Effector CD4-positive, alpha-beta T cell (primary cell): ENCODE measurements at places on chromosomes 6 and 20.

GRCh38 chr6:136487759-136488425 is 62.3 kb downstream of the MAP7 start:
- DNase-seq, result no peak

GRCh38 chr6:34657037-34657306 is 39.6 kb downstream of the ILRUN start:
- no peak for DNase-seq

GRCh38 chr6:119830494-119831295 is 481.1 kb upstream of the MAN1A1 start:
- no peak for DNase-seq

- DNase-seq, result no peak
Measured at GRCh38 chr20:33875534-33876026, 64.4 kb downstream of the CHMP4B start.

DNA sequence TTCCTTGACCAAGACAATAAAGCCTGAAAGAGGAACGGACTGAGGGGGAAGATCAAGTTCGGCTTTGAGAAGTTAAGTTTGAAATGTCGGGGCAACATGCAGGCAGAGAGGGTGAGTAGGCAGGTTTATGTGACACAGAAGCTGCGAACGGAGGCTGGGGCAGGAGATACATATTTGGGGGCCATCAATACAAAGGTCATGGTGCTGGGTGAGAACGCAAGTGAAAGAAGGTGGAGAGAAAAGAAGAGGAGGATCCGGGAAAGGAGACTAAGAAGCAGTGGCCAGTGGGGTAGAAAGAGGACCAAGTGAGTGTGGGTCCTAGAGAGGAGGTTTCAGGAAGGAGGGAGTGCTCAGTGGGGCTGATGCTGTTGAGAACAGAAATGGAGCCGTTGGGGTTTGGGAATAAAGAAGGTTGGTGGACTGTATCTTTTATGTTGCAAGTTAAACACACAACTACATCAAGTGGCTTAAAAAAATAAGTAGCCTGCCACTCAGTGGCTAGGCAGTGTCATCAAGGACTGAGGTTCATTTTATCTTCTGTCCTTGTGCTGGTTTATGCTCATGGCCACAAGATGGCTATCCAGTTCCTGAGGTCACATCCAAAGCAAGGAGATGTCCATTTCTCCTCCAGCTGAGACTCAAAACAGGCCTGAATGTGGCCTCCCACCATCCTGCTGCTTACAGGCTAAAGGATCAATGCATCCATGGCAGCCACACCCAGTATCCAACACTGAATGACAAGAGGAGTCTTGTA is 1.7 kb upstream of the BLCAP start:
- no peak for DNase-seq

- DNase-seq, result no peak
Measured at GRCh38 chr20:23147964-23148730, 62.0 kb upstream of the CD93 start.

GRCh38 chr6:73942592-73943186 is 246.7 kb downstream of the CD109 start:
- no peak for DNase-seq

DNA sequence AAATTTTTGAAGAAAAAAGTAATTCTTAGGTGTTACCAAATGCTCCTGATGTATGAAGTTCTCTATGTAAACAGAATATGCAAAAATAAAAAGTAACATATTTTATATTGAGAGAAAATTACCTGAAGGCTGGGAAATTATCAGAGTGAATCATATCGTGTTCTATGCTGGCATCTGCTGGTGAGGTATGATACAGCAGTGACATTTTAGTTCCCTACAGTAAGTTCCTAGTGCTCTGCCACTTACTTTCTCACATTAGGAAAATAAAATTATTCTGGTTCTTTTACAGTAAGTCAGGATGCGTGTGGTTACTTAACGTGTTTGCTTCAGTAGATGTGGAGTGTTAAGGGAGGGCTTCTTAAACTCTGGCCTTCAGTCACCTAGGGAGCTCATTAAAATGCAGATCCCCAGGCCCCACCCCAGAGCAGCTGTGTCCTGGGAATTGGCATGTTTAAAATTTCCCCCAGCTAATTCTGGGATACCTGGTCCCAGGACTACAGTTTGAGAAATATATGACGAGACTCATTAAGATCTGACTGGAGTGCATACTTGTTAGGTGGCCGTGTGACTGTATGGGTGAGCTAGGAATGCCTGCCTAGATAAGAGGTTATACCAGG is 3.2 kb downstream of the ACTR5 start:
- no peak for DNase-seq

DNA sequence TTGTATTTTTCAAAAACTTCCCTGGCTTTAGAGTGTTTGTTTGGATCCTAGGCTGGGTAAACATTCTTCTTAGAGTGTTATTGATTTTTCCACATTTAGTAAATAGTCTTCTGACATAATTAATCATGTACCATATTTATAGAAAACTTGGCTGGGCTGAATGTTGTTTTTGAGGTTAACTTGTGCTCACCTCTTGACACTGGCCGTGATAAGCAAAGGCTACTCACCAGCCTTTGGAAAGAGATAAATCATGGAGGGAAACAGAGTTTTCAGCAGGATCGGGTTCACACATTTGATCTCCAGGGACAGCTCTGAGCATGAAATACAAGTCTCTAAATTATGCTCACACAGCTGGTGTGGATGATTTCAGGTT is 6.2 kb upstream of the CD93 start:
- DNase-seq, result no peak

DNA sequence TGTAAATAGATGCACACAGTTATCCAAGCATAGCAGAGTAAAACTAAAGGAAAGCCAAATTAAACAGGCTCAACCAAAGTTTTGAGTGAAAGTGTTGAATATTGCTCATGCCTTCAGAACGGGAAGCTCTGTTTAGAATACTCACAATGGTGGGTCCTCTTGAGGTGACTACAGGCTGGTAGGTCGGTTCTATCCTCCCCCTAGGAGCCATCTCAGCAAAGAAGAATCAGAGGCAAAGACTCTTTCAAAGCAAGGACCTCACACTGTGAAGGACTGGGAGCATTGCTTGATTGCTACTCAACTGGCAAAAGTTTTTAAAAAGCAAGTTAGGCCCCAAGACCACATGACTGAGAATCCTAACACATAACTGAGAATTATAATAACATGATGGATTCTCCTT is 88.4 kb upstream of the JAG1 start:
- no peak for DNase-seq

DNA sequence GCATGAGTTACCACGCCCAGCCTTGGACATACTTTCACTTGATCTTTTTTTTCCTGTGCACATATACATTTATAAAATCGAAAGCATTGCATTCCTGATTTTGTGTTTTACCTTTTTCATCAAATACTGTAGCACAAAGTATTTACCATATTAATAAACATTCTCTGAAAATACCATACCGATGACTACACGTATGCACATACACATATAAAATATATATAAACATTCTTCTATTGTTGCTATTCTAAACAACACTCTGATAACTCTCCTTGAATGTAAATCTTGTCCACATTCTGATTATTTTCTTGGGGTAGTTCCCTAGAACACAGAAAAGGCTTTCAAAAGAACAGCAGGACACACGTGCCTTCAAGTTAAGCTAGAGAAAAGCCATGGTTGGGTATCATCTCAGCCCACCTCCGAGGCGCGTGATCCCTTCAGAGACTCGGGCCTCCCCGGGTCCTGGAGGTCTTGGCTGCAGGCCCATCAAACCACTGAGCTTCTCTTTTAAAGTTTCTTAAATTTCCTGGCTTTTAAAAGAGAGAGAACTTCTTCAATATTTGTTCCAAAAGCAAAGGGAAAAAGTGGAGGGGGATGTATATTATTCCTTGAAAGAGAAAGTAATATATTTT is 198.1 kb downstream of the MYLK4 start:
- DNase-seq, result no peak

- no peak for DNase-seq
Measured at GRCh38 chr6:154166140-154166539, 127.1 kb downstream of the OPRM1 start.

DNA sequence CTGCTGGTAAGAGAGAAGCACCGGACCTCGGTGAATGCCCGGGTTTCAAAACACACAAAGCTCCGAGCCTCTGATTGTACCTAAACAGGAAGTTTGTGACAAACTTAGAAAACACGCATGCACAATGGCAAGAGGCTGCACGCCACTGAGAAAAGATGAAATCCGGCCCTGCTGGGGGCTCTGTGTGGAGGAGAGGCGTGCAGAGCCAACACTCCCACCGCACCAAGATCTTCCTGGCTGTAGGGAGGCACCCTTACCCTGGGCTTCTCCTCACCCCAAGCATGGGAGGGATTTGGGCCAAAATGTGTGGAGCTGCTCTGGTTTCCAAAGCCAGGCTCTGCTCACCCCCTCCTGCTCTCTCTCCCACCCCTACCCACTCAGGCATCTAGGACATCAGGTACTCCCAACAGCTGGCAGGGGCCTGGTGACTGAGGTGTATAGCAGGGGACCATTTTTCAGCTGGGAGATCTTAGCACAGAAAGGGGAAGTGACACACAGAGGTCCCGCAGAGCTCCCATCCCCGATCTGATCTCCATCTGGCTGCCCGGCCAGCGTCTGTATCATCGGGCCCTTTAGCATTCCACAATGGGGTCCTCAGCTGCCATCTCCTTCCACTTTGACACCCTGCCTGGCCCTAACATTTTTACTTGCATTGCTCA is 84.2 kb downstream of the TRERF1 start:
- DNase-seq, result no peak

DNA sequence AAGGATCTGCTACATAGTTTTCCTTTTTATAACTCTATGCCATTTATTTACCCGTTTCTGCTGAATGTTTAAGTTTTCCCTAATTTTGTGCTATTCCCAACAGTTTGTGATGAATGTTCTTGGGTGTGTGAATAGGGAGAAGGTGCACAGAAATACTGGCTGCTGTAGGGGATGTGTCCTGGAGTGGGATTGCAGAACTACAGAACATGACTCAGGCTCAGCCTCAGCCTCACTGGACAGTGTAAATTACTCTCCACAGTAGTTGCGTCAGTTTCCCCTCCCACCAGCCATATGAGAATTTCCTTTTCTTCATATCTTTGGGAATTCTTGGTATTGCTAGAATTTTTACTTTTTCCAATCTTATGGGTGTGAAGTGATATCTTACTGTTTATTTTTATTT is 57.0 kb downstream of the SLX4IP start:
- DNase-seq, result no peak

DNA sequence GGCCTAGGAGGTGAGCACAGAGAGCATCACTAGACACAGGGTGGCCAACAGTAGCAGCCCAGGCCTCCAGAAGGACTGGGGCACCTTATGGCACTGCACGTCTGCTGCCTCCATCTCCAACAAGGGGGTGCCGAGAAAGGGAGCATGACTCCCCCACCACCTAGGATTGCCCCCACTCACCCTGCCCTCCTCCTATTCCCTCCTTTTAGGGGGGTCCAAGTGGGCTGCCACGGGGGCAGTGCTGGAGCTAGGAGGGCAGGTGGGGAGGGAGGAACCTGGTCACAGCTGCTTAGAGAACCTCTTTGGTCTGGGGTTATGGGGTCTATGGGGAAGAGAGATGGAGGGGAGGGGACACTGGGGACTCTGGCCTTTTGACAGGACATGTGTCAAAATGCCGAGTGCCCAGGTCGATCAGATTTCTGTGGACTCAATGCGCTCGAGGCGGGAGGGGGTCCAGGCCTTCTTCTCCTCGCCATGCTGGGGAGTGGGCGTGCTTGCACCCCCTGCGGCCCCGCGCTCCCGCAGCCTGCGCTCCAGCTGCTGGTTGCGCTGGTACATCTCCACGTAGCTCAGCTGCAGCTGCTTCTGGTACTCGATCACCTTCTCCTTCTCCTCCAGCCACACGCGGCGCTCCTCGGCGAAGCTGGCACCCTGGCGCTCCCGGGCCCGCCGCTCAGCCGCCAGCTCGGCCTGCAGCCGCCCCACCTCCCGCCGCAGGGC is 4.5 kb upstream of the FASTKD5 start:
- DNase-seq, result no peak

DNA sequence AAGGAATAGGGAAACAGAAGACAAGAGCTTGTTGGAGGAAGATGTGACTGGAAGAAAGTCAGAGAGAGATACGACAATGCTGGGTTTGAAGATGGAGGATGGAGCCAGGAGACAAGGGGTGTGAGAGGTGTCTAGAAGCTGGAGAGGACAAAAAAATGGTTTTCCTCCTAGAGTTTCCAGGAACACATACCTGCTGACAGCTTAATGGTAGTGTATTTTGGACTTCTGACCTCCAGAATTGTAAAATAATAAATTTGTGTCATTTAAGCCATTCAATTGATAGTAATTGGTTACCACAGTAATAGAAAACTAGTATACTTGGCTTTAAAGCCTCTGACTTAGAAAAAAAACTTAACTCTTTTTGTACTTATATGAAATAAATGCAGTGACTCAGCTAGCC is 3.6 kb downstream of the AIG1 start:
- no peak for DNase-seq

DNA sequence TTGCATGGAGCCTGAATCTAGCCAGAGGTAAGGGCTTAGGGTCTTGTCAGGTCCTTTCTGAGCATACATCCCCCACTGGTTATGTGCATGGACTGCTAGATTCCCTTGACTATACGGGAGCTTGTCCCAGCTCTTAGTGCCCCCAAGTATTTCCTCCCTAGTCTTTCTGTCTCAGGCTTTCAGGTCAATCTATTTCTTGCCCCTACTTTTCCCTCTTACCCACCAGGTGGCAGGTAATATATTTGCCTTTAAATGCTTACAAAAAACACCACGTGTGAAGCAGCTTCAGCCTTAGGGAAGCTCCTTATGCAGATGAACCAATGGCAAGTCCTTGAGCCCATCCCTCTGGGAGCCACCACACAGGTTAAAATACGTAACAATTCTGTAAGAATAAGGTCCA is 454.2 kb downstream of the GRIK2 start:
- DNase-seq, result no peak

DNA sequence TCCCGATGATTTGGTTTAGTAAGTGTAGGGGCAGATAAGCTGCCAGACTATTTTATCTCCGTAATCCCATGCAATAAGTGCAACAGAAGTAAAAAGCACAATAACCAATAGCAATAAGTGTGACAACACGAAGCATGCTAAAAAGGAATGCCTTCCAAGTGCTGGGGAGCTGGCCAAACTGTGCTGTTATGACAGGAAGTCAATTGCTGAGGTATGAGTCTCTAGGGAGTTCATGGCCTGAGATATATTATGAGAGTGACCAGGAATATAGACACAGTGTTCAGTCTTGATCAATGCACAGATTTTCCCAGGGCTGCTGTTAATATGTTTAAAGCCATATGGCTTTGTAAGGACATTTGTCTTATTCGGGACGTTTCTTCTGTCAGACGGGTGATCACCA is 10.5 kb upstream of the ANGPT4 start:
- no peak for DNase-seq

GRCh38 chr6:127932708-127933107 is 31.9 kb upstream of the THEMIS start:
- DNase-seq, result no peak

GRCh38 chr20:43583982-43584432 is 6.7 kb upstream of the IFT52 start:
- no peak for DNase-seq

DNA sequence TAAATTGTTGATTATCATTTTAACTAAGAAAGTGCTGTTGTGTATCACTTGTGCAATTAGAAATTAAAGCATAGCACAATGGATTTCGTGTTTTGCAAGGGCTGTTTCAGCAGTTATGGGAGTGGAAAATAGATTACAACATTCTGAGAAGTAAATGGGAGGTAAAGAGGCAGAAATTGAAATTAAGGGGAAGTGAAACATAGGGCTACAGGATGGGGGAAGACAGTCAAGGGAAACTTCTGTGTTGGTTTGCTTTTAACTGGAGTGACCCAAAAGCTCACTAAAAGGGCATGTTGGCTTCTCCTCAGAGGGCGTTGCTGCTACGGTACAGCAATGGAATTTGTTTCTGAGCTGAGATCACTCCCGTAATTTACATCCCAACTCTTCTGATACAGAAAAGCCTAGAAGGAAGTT is 147.5 kb downstream of the BCAS1 start:
- no peak for DNase-seq
